ENCODE measurements at places on chromosomes 2 and 18.

DNA sequence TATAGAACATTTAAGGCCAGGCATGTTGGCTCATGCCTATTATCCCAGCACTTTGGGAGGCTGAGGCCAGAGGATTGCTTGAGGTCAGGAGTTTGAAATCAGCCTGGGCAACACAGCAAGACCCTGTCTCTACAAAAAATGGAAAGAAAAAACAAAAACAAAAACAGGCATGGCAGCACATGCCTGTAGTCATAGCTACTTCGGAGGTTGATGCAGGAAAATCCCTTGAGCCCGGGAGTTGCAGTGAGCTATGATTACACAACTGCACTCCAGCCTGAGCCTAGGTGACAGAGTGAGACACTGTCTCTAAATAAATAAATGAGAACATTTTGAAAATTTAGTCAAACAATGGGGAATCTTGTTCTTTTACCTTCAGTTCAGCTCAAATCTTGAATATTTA is 12.1 kb upstream of the YES1 start:
- no peak for DNase-seq

GRCh38 chr2:162241571-162241970 is 1.7 kb downstream of the FAP start:
- DNase-seq, result no peak

- DNase-seq, result no peak
Observed at GRCh38 chr2:68695971-68696370, 38.6 kb upstream of the ARHGAP25 start.

- DNase-seq, result no peak
Observed at GRCh38 chr2:70663411-70663810, 104.6 kb downstream of the ADD2 start.

DNA sequence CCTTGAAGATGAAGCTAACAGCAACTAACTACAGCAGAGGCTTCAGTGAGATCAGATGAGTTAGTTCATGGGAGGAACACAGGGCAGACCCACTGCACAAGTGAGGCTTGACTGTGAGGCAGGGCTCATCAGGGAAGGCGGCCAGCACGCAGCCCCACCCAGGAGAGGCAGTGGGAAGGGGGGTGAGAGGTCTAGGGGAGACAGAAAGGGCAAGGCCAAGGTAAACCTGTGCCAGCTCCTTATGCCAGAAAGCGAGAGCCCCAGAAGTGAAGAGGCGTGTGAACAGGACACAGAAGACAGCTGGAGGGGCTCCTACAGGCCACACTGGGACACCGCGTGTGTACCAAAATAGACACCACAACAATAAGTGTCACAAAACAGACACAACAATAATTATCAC is 48.6 kb downstream of the ANO7 start:
- no peak for DNase-seq

All from NCI-H187 (cell line).